ENCODE measurements at places on chromosomes 7 and 10.

DNA sequence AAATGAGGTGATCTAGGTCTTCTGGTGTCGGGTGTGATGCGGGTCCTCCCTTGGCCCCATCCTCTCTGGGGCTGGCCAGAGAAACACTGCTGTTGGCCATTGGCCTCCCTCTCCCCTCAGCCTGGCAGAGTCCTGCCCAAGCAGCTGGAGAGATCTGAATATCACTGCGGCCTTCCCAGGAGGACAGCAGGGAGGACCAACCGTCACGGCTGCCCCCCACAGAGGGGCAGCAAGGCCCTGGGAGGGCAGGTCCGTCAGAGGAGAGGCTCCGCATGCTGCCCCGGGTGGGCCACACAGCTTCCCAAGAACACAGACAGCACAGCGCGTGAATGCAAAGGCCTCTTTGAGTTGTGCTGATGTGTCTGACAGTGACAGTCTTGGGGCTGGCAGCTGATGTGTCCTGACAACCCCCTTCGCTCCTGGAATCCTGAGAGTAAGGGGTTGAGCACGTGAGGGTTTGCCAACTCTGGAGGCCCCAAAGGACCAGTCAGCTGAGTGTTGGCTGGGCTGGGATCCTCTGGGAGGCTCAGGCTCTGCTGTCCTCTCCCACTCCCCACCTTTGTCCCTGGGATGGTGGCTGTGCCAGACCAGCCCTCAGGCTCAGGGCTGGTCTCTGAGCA, 132.5 kb upstream of the UNC5B start:
- no peak for DNase-seq

DNA sequence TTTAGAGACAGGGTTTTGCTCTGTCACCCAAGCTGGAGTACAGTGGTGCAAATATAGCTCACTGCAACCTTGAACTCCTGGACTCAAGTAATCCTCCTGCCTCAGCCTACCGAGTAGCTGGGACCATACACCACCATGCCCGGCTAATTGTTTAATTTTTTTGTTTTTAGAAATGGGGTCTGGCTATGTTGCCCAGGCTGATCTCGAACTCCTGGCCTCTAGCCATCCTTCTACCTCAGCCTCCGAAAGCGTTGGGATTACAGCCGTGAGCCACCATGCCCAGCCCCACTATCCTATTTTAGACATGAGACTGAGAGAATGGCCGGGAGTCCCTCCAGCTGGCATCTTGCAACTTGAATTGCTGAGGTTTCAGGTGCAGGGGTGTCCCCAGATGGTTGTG, 39.4 kb downstream of the KCTD7 start:
- DNase-seq = no peak

- no peak for DNase-seq
These were observed 7.6 kb upstream of the SUN1 start for GRCh38 chr7:824664-825063.

- no peak for DNase-seq
These were observed 187.1 kb downstream of the LRRC4 start for GRCh38 chr7:127844165-127844564.

DNA sequence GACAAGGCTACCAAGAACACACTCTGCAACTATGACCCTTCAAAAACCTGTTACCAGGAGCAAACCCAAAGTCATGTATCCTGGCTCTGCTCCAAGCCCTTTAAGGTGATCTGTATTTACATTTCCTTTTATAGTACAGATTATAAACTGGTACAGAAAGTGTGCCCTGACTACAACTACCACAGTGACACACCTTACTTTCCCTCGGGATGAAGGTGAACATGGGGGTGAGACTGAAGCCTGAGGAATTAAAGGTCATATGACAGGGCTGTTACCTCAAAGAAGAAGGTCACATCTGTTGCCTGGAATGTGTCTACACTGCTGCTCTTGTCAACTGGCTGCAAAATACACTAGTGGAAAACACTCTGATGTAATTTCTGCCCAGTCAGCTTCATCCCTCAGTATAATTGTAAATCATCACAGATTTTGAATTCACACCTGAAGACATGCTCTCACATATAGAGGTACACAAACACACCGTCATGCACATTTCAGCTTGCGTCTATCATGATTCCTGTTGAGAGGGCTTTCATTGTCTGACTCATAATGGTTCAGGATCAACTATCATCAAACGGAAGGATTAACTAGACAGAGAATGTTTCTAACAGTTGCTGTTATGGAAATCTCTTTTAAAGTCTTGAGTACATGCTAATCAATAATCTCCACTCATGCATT, 318.3 kb downstream of the NXPH1 start:
- DNase-seq = no peak

GRCh38 chr10:24444337-24444736, 235.4 kb downstream of the KIAA1217 start:
- DNase-seq = no peak

DNA sequence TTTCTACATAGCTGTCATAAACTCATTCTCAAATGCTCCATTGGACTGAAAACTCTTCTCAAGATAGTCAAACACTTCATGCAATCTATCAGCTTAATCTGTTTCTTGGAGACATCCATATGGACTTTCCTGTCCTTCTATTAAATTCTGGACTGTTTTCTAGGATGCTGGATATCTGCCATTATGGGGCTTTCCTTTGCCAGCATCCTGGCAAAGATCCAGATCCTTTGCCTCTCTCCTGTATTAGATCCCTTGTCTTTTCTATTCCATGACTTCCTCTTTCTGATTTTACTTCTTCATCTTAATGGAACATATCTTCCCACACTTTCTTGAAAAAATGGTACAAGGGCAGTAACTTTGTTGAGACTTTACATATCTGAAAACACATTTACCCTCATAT, 35.9 kb upstream of the SKAP2 start:
- DNase-seq = no peak

All from T follicular helper cell (primary cell).